ENCODE measurements at places on chromosomes 12 and 14.

- peak; percentile 56 for DNase-seq
These were observed 769 bp downstream of the FKBP4 start for GRCh38 chr12:2795291-2796186.

DNA sequence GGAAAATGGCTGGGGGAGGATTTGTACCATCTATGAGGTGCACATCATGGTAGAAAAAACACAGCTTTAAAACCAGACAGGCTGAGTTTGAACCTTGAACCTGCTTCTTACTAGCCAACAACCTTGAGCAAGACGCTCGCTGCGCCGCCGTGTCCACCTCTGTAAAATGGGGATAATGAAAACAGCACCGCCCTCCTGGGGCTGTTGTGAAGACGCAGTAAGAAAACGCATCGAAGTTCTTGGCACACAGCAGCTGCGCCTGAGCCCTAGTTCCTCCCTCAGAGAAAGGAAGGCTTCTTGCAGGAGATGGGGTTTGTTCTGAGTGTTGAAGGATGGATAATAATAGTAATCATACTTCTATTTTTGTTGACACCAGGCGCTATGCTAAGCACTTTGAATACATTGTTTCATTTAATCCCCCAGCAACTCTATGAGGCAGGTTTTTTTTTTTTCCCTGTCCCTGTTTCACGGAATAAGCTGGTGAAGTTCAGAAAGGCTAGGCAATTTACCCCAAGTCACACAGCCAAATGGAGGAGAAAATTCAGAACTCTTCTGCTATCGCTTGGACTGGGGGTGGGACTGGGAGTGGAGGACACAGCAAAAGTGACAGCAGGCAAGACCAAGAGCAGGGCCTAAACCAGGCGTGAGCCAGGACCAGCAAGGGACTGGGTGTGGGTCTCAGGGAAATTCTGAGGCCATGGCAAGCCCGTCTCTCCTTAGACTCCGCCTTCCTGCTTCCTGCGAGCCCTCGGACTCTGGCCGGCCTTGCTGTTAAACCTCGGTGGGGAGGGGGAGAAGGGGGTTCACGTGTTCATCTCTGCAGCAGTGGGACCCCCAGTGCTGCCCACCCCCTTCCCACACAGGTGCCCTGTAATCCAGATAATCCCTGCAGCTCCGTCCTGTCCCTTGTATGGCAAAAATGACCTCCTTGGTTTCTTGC lies 97.5 kb downstream of the LRRC74A start:
- no peak for DNase-seq

GRCh38 chr12:63944586-63945228 lies 100.2 kb downstream of the SRGAP1 start:
- DNase-seq: no peak

DNA sequence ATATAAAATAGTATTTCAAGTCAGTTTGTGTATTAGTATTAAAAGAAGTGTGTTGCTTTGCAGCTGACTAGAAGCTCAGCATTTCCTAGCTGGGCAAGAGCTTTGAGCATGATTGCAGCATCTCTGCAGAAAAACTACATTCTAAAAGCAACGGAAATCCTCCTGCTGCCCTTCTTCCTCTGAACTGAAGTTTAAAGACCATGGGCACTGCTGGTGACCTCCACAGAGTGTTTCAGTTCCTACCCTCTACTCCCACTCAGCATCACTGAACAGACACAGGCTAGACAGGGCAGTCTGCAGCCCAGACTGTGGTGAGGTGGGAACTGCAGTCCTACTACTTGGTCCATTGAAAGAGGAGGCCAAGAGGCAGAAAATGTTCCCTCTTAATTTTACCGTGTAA lies 59.0 kb downstream of the FAR2 start:
- DNase-seq: no peak

DNA sequence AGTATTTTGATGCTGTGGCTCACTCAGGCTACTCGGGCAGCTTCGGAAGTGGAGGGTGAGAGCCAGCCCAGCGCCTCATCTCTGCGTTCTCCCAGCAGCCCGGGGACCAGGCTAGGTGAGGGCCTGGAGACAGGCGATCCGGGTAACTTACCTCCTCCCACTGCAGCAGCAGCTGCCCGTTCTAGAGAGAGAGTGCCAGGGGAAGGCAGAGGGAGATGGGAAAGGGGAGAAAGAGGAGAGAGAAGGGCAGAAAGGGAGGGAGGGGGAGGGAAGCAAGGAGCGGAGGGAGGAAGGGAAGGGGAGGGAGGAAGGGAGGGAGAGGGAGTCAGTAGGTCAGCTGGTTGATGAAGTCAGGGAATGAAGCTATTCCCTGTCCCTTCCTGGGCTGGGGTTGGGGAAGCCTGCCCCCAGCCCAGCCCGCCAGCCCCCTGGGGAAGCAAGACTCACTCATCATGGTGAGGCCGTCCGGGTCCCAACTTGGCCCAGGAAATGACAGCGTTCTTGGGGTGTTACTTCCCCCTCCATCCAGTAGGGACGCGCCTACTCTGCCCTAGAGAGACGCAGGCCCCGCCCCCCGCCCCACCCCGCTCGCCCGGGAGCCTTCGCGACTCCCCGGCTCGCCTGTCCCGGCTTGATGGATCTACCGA lies at the start of gene IFI27L2:
TSS of gene IFI27L2 (minus strand) at position 494 of the 647 bp plus-strand sequence. CDS start at position 454, 40 bp downstream.
- DNase-seq: peak; percentile 50

DNA sequence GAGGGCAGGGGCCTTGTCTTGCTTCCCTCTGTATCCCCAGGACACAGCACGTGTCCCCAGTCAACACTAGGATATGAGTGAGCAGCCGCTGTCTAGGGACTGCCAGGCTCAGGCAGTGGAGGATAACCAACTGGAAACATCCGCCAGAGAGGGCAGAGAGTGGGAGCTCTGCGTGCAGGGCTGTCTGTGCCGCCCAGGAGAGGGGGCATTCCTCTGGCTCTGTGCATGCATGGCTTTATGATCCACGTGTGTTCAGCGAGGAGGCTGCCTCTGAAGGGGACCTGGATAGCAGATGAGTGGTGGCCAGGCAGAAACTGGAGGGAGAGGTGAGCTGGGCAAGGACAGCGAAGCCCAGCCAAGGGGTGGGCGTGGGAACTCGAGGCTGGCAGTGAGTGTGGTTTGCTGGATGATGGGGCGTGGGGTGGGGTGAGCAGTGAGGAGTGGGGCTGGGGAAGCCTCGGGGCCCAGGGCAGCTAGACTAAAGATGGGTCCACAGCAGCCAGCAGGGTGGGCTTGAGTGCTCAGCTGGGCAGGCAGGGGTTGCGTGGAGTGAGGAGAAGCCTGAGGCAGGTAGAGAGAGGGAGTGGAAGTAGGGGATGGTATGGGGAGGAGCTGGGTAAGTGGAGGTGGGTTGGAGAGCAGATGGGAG lies 72.9 kb downstream of the PRIMA1 start:
- no peak for DNase-seq

GRCh38 chr12:124741211-124741610 lies 122.5 kb downstream of the SCARB1 start:
- DNase-seq: no peak

GRCh38 chr12:6752921-6753771 lies at the start of gene MLF2:
TSS of gene MLF2 (minus strand) at chr12:6753141. CDS start at chr12:6752334, 807 bp downstream.
- peak; percentile 98 for DNase-seq

DNA sequence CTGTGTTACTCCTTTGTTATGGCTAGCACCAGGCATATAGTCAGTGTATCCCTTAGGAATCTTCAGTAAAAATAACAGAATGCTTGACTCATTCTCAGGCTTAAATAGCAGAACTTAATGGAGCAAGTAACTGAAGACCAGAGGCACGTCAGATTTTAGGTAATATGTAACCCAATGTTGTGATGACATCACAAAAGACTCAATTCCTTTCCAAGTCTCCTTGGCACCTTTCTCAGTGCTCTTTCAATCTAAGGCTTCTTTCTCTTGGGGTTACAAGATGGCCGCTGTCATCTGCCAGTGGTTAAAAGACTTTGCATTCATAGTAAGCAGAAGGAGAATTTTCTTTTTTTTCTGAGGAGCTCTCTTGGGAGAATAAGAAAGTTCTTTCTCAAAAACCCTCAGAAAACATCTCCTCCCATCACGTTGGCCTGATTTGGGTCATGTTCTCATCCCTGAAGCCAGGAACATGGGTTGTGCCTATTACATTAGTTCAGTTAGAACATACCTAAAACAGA lies 33.4 kb upstream of the DCN start:
- DNase-seq: no peak

- no peak for DNase-seq
These were observed 42.2 kb downstream of the ZCRB1 start for GRCh38 chr12:42283739-42284138.

DNA sequence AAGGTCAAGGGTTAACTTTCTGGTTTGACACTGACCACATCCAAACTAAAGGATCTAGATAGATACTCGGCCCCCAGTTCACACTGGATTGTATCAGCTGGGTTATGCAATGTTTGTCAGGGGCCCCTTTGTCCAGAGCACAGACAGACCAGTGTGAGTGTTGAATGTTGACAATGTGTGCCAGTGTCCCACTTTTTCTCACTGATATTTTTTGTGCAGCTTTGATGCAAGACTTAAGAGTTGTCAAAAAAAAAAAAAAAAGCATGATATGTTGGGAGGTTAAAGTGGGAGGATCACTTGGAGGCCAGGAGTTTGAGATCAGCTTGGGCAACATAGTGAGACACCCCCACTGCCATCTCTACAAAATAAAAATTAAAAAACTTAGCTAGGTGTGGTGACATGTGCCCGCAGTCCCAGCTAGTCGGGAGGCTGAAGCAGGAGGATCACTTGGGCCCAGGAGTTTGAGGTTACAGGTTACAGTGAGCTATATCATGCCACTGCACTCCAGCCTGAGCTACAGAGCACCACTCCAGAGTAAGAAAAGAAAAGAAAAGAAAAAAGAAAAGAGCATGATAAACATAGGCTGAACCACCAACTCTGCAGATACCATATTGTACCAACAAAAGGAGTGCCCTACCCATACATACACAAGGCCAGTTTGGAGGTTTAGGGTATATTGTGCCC lies 97.5 kb downstream of the LGR5 start:
- no peak for DNase-seq

GRCh38 chr12:104637604-104638003 lies 180.9 kb downstream of the CHST11 start:
- DNase-seq: no peak

DNA sequence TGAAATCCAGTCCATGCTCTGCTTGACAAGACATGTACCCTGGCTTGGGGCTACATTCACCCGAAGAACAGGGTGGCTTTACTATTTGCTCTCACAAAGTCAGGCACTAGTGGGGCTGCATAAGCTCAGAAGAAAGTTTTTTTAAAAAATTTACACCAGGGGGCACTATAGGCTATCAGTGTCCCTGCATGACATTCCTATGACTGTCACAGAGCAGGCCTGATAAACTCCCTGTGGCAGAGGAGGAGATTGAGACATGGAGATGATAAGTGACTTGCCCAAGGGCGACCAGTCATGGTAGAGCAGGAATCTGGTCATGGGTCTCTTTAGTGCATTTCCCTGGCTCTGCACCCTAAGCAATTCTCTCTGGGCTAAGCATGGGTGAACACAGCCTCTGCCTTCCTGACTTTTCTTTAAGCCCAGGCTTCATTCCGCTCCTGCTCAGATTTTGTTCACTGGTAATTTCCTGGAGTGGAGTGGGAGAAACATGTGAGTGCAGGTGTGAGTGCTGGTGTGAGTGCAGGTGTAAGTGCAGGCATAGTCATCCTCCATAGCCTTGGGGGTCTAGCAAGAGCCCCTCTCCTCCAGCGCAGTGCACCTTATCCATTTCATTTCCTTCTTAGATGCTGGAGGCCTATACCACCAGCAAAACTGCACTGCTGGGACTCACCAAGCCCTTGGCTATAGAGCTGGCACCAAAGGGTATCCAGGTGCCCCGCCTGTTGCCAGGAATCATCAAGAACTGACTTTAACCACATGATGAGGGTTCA lies 91.6 kb downstream of the DHRS2 start:
- no peak for DNase-seq

DNA sequence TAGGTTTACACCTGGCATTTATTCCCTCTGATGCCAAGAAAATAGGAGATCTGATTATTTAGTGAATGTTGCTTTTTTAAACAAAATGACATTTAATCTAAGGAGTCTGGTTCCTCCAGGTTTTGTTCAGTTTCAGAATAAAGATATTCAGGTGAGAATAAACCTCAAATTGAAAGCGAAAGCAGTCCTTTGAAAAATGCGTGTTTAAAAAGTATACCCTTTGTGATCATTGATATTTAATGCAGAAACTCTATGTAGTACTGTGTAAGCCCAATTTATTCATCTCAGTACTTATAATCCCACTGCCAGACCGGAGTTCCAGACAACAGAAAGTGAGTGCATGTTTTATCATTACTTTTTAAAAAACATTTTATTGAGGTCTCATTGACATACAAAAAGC lies 210.2 kb downstream of the KCNC2 start:
- DNase-seq: no peak

GRCh38 chr12:8036346-8036745 lies 3.8 kb downstream of the FOXJ2 start:
- no peak for DNase-seq

GRCh38 chr14:53325176-53325806 lies 172.2 kb upstream of the DDHD1 start:
- no peak for DNase-seq

GRCh38 chr14:104332634-104333270 lies 194.4 kb downstream of the KIF26A start:
- DNase-seq: no peak

DNA sequence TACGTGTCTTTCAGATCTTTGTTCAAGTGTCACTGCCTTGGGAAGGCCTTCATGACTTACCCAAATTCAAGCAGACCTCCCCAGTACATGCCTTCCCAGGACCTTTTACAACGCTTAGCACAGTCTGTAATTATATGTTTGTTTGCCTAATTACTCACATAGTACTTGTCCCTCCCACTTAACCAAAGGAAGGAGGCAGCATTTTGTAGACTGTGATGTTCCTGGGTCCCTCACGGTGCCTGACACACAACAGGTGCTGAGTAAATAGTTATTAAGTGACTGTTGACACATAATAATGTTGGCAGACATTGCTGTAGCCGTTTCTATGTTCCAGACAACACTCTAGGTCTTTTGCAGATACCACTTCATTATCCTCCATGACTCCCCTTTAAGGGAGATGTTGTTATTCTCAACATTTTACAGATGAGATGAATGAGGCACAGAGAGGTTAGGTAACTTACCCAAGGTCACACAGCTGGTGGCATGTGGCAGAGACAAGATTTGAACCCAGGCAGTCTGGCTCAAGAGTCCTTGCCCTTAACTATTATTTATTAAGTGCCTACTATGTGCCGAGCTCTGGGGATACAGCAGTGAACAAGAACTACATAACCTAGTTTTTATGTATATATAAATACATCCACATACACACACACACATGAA lies 130.7 kb downstream of the PHETA1 start:
- no peak for DNase-seq

GRCh38 chr14:101731187-101732080 lies 30.1 kb upstream of the PPP2R5C start:
- DNase-seq: no peak

DNA sequence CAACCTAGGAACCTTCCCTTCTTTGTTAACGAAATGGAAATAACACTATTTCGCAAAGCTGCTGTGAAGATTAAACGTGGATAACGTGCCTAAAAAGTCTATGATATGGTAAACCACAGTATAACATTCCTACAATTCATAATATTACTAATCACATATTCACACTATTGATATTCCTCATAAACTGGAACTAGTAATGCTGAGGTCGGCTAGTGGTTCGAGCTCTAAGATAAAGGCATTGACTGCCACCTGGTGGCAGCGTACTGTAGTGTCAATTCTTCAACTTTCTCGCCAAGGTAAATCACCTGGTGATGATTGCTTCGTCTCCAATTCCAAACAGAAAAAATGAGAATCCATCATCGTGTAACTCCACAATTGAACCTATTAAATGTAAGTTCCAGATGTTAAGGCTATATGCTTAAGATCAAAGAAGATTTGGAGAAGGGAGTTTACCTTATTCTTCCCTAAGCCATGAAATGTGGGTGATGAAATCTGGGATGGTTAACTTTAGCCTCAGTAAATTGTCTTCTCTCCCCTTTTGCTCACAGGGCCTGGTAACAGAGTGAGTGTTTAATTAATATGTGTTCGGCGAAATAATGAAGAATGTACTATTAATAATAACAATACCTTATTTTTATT lies 197.5 kb upstream of the TMEM132C start:
- peak; percentile 13 for DNase-seq
